ENCODE measurements at places on chromosomes 7 and 10. TPM values are rescaled to one million over a fixed set of nuclear protein-coding genes. Genes with fewer than 3 reads are reported as not detected.

Gene TMEM236
- total RNA-seq = 1.4 TPM

Gene FAM25G
- total RNA-seq = not detected

Gene CRTAC1
- 21.4 TPM for total RNA-seq

Gene OR13A1
- not detected for total RNA-seq

Gene GPNMB
- 11.7 TPM for total RNA-seq

Gene CNTNAP2
- total RNA-seq = 4.1 TPM

Measured in stomach (tissue), 19 donors.